ENCODE measurements at places on chromosomes 6 and 20.

DNA sequence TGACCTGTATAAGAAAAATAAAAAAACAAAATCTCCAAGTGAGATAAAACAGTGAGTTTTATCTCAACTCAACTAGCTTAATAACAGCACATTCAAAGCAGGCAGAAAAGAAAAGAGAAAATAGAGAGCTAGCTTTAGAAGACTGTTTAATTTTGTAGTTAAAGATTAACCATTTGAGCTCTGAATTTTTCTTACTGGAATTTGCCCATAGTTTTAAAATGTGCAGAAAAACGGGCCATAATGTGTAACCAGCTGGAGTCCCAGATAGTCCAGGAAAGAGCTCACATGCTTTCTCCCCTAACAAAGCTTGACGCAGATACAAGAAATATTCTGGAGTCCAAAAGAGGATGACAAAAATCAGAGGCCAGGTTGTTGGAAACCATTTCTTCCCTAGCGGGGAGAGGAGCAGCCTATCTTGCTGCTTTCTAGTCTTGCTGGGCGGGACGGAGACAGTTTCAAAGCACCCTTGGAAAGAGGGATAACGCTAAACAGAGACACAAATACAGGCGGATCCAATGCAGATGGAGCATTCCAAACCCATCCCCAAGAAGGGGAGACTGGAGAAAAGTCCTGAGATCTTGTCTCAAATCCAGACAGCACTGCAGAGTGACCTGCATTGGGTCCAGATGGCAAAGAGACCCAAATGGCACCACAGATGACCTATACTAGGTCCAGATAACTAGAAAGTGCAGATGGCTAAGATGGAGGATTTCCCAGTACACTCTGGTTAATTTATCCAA is 16.1 kb downstream of the TTK start:
- no peak for DNase-seq

GRCh38 chr6:145099713-145100112 is 635.6 kb downstream of the EPM2A start:
- DNase-seq, result no peak

GRCh38 chr20:32451682-32452461 is 93.7 kb downstream of the ASXL1 start:
- DNase-seq, result no peak

- DNase-seq, result no peak
These were observed 35.6 kb upstream of the SLCO4A1 start for GRCh38 chr20:62606551-62607201.

DNA sequence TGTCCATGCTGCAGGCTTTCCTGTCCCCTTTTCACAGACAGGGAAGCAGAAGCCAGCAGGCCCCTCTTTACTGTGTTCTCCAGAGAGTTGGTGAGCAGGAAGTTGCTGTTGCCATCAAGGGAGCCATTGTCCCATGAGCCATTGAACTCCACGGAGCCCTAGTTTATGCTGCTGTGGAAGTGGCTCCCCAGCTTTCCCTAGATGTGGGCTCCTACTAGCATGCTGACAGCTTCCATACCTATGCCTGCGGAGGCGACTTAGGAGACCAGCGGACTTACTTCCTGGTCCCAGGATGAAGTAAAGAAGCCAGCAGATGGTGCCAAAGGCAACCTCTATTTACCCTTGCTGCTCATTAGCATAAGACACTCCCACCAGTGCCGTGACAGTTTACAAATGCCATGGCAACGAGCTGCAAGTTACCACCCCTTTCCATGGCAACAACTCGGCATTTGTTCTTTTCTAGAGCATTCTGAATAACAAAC is 30.8 kb upstream of the FKBP1A start:
- no peak for DNase-seq

DNA sequence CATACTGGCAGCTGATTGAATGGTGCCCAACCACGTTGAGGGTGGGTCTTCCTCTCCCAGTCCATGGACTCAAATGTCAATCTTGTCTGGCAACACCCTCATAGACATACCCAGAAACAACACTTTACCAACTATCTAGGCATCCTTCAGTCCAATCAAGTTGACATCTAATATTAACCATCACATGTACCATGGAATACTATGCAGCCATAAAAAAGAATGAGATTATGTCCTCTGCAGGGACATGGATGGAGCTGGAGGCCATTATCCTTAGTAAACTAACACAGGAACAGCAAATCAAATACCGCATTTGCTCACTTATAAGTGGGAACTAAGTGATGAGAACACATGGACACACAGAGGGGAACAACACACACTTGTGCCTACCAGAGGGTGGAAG is 206.9 kb upstream of the RNF217 start:
- no peak for DNase-seq

DNA sequence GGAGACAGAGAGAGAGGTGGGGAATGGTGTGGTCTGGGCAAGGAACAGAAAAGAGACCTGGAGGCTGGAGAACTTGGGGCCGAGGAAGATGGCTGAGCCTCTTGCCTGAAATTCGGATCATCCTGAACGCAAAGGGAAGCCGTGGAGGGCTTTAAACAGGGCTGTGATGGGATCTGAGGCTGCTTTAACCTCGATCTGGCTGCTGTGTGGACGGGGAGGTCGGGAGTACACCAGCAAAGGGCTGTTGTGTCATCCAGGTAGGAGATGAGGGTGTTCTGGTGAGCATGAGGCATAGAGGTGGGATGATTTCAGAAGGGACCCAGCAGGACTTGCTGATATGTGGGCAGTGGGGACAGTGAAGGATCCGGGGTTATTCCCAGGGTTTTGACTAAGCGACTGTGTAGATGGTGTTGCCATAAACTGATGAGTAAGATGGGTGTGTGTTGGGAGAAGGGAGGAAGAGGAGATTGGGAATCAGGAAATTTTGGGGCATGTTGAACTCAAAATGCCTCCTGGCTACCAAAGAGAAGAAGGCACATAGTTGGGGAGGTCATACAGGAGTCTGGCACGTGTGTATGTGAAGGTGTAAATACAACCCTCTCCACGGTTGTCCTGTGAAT is 158.5 kb downstream of the NFATC2 start:
- no peak for DNase-seq

DNA sequence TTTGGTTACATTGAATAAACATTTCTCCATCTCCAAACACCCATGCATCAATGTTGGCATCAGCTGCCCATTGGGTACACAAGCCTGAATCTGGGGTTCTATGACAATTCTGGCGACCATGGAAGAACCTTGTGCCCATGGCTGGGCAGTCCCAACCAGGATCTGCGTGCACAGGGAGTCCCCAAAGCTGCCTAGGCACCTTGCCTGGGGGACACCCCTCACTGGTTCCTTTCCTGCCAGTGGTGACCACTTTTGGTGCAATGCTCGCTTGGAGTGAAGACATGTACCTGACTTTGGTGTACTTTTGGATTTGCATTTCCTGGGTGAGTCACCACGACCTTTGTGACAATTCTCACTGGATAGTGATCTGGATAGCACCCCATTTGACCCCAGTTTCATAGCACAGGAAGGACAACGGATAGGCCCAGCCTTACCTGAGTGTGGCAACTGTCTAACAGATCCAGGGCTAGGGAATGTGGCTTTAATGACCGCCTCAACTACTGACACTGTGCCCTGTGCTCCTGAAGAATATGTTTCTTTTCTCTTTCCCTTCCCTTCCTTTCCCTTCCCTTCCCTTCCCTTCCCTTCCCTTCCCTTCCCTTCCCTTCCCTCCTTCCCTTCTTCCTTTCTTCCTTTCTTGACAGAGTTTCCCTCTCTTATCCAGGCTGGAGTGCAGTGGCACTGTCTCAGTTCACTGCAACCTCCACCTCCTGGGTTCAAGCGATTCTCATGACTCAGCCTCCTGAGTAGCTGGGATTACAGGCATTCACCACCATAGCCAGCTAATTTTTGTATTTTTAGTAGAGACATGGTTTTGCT is 7.1 kb downstream of the SPINT3 start:
- no peak for DNase-seq

DNA sequence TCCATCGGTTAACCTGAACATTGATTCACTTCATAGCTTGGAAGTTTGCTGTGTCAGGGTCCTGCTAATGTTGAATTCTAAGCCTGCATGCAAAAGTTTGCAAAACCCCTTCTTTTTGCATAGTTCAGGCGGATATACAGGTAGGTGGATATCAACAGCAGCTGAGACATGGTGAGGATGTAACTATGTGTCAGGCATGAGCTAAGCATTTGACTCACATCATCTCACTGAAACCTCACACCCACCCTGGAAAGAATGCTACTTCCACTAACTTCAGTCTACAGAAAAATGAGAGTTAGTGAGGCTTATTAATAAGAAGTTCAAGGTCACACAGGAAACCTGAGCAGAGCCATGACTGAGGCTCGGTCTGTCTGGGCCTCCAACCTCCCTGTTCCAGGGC is 276.9 kb downstream of the BMP7 start:
- no peak for DNase-seq

DNA sequence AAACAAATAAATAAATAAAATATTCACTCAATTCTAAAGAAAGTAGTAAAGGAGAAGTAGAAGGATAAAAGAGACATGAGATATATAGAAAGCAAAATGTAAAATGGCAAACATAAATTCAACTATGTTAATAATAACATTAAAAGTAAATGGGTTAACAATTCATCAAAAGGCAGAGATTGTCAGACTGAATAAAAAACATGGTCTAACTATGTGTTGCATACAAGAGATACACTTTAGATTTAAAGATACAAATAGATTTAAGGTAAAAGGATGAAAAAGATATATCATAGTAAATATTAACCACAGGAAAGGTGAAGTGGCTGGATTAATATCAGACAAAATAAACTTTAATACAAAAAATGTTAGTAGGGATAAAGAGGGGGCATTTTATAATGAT is 35.8 kb upstream of the PDE10A start:
- DNase-seq, result no peak

GRCh38 chr6:155936127-155936526 is 480.5 kb upstream of the NOX3 start:
- DNase-seq, result no peak

DNA sequence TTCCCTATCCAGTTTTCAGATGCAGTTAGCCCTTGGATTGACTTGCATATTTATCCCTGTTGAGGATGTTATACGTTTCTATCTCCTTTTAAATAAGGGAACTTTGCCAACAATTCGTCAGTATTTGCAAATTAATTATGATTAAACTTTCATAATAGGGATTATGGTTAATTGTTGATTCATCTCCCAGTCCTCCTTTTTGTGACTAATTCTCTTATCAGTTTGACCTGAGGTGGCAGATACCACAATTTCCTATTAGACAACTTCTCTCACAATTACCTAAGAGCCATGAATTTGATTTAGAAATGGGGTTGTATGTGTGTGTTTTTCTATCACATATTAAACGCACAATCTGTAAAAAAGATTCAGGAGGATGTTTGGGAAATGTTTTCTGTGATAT is 172.9 kb downstream of the LAMA2 start:
- no peak for DNase-seq

GRCh38 chr6:159170333-159170672 is 1.1 kb downstream of the FNDC1 start:
- DNase-seq, result no peak

DNA sequence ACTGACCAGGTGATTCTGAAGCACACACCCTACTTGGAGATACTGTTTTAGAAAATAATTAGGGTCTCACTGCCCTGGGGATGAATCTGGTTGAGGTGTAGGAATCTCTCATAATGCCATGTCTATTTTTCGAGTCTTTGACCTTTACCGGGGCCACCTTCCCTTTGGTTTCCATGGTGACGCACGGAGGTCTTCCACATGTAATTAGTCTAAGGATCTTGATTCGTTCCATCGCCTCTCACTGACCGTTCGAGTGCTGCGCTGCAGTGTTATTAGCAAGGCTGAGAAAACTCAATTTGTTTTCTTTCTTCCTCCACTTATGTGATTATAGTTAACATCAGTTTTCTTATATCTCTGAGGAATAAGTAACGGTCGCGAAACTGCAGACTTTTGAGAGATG is 144.3 kb upstream of the SPACA1 start:
- DNase-seq, result no peak

DNA sequence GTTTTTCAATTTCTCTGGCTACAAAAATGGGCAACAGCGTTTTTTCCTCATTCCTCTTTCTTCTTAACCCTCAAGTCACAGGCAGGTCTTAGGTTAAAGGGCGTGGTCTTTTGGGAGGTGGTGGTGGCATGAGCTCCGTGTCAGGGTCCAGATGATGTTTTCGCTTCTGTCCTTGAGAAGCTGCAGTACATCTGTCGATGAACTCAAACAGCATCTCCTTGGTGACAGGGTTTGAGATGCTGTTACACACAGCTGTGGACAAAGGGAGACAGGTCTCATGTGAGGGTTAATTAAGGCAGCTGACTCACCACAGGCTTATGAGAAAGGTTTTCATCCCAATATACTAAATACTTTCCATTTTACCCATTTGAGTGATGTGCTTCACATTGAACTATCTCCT is 350.8 kb downstream of the RNGTT start:
- DNase-seq, result no peak

DNA sequence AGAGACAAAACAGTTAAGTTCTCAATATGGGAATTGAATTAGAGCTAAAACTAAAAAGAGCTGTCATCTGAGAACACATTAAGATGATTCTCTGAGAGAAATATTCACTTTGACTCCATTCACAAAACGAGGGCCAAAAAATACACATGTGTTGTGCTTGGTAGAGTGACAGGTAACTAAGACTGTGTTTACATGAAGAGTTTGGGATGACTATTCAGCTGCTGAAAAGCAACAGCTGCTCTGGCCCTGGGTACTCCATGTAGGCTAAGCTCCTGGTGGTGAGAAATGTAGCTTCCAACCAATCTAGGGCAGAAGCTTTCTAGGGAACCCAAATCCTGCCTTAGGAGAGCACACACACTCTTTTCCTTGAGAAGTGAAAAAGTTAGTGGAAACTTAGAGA is 184.5 kb downstream of the COL21A1 start:
- DNase-seq, result no peak

- DNase-seq, result no peak
These were observed 33.8 kb downstream of the NHLRC1 start for GRCh38 chr6:18088419-18089296.

DNA sequence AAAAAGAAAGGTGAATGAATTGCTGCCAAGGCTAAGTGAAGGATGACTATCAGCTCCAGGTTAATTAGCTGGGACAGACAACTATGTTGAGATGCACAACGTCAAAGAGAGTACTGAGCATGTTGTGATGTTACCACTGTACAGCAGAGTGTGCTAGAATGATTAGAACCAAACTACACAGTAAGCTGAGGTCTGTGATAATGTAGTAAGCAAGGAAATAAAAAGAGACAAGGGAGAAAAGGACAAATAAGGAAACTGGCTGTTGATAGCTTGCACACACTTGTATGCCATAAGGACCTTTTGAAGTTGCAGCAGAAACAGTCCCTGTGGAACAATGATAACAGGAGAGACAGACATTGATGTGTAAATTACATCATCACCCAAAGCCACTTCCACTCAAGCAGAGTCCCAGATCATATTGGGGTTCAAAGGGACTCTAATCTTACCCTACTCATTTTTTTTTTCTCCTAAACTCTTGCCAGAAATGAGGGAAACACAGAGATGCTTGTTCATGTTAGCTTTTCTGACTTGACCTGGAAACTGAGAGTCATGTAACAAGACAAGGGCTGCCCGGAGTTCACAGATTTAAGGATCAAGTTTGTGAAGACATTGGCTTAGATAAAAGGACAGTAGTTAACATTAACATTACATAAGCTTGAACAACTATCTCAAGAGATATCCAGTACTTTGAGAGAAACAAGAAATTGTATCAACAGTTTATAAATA is 189.9 kb downstream of the CENPW start:
- no peak for DNase-seq

- DNase-seq, result no peak
These were observed 82.1 kb downstream of the PHIP start for GRCh38 chr6:78995946-78996345.
